ENCODE measurements at places on chromosomes 4 and X.
A peak's percentile ranks its signal among the peaks of the same experiment; 100 is the strongest.

- DNase-seq: no peak
Measured at GRCh38 chrX:29545878-29546277, 669.5 kb upstream of the MAGEB2 start.

DNA sequence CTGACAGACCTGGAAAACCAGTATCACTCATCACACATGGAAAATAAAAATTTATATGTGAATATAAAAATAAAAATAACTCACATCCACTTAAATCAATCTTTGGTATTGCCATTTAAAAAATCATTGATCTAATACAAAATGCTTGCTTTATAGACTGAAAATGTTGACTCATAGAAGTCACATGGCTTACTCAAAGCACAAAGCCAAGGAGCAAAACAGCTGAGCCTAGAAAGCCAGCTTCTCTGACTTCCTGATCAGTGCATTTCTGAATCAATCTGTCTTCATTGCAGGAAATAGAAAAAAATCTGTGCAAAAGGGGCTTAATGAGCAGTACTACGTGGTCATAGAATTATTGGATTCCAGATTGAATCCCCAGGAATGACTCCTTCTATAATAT is 176.9 kb upstream of the HS3ST1 start:
- DNase-seq: no peak

- no peak for DNase-seq
Measured at GRCh38 chrX:30680618-30681017, 27.4 kb downstream of the GK start.

DNA sequence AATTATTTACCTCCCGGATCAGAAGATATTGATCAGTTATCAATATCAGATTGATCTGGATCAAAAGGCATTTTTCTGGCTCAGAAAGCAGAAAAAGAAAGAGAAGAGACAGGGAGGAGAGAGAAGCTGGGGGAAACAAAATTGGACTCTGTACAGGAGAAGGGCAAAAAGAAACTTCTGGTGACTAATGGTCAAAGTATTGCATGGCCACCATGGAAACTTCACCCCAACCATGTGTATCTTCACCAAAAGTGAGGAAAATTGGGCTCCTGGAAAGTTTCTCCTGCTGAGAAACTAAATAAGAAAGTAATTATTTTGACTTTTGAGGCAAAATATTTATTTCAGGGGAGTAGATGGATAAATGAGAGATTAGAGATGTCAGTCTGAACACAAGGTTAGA is 33.9 kb downstream of the RNF150 start:
- DNase-seq: no peak

GRCh38 chr4:25258980-25259578 is 25.2 kb downstream of the PI4K2B start:
- no peak for DNase-seq

DNA sequence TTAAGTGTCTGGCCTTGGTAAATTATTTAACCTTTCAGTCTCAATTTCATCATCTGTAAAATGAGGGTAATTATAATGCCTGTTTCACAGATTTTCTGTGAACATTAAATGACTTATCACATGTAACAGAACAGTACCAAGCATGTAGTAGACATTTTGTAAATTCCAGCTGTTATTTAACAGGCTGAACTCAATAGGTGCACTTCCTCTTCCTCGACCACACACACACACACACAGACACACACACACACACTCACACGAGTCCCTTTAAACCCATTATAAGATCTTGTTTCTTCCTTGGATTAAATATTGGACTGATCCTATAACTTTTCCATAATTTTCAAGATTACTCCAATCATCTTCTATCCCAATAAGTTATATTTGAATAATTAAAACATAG is 53.4 kb upstream of the COL25A1 start:
- DNase-seq: no peak

GRCh38 chr4:73895201-73896175 is 26.3 kb downstream of the CXCL1 start:
- no peak for DNase-seq

- no peak for DNase-seq
Measured at GRCh38 chr4:59945277-59945676, 1254.8 kb upstream of the ADGRL3 start.

DNA sequence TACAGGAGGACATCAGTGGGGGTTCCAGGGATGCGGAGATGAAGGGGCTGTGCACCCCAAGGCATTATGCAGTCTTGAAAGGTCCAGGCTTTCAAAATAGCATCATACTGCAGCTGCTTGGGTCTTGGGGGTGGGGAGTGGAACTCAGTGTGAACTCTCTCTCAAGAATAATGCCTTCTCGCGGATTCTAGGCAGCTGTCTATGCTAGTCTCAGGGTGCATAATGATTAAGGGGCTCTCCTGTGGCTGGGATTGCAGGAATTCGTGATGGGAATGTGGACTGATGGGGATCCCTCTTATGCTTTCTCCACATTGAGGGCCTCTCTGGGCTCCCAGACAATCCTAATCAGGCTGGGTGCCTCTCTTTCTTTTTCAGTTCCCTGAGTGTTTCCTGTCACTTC is 172.2 kb upstream of the ARHGAP24 start:
- no peak for DNase-seq

GRCh38 chr4:244471-244870 is 60.8 kb downstream of the ZNF732 start:
- peak; percentile 69 for DNase-seq

- DNase-seq: no peak
Measured at GRCh38 chr4:608236-608635, 17.1 kb upstream of the PDE6B start.

DNA sequence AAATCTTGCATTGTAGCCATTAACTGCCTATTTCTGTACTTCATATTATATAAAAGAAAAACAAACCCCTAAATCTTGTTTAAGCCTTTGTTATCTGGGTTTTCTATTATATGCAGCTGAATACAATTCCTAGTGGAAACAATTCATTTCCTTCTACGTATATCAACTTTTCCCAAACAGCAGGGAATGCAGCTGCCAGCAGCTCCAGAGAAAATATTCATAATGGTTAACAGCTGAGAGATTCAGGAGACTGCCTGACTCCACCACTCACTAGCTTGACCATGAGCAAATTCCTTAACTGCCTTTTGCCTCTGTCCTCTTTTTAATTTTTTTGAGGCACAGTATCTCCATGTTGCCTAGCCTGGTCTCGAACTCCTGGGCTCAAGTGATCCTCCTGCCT is 146.2 kb downstream of the SPATA18 start:
- no peak for DNase-seq

DNA sequence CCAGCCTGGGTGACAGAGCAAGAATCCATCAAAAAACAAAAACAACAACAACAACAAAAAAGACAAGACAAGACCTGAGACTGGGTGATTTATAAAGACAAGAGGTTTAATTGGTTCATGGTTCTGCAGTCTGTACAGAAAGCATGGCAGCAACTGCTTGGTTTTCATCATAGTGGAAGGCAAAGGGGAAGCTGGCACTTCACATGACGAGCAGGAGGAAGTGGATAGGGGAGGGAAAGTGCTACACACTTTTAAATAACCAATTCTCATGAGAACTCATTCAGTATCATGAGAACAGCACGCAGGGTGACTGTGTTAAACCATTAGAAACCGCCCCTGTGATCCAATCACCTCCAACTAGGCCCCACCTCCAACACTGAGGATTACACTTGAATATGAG is 28.4 kb upstream of the SLC10A7 start:
- DNase-seq: no peak

- DNase-seq: no peak
Measured at GRCh38 chr4:167885872-167886271, 206.5 kb upstream of the ANXA10 start.

DNA sequence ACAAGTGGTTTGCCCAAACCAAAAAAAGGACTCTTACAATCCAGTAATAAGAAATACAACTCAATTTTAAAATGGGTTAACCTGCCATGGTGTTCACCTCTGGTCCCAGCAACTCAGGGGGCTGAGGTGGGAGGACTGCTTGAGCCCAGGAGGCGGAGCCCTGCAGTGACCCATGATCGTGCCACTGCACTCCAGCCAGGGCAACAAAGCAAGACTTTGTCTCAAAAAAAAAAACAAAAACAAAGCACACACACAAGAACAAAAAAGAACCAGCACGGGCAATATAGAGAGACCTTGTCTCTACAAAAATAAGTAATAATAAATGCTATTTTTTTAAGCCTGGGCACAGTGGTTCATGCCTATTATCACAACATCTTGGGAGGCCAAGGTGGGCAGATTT is 28.7 kb downstream of the ARAP2 start:
- no peak for DNase-seq

GRCh38 chr4:78155616-78156105 is 98.5 kb downstream of the FRAS1 start:
- no peak for DNase-seq

DNA sequence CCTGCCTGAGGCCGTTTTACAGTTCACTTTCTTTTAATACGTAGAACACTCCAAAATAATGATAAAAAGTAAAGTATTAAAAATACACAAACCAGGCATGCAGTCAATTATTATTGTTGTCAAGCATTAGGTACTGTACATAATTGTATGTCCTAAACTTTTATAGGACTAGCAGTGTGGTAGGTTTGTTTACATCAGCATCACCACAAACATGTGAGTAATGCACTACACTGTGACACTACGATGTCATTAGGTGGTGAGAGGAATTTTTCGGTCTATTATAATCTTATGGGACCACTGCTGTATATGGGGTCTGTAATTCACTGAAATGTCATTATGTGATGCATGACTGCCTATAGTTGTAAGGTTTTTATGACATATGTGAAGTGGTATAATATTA is 149.5 kb upstream of the SH3RF1 start:
- no peak for DNase-seq

DNA sequence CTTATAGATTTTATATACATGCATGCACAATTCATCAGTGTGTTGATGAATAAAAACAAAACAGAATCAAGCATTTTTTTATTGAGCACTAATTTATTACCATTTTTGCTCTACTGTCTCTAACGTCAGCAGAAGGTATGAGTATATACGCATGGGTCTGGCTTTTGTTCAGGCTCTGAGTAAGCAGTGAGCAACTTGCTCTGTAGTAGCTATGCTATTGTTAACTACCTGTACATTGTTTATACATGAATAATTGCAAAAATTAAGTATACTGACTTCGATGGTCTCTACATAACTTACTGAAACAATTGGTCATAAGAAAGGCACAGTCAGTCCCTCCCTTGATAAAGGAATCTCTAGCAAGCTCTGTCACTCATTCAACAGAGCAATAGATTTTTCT is 122.9 kb downstream of the RS1 start:
- DNase-seq: no peak

GRCh38 chr4:38469410-38469809 is 194.6 kb upstream of the KLF3 start:
- no peak for DNase-seq

DNA sequence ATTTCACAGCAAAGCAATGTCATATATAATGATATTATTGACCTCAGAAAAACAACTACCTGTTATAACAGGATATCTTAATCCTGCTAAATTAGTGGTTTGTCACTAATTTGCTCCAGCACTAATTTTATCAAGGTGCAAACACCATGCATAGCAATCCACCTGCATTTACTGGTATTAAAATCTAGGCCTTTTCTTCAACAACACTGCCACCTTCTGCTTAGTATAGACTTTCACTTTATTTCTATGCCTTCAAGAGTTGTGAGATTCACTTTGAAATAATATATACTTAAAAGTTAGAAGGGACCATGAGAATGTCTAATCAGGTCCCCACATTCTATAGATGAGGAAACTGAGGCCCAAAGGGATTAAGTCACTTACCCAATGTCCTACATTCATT is 82.1 kb upstream of the IQCM start:
- DNase-seq: no peak

GRCh38 chr4:10527438-10527837 is 70.2 kb upstream of the ZNF518B start:
- DNase-seq: no peak

DNA sequence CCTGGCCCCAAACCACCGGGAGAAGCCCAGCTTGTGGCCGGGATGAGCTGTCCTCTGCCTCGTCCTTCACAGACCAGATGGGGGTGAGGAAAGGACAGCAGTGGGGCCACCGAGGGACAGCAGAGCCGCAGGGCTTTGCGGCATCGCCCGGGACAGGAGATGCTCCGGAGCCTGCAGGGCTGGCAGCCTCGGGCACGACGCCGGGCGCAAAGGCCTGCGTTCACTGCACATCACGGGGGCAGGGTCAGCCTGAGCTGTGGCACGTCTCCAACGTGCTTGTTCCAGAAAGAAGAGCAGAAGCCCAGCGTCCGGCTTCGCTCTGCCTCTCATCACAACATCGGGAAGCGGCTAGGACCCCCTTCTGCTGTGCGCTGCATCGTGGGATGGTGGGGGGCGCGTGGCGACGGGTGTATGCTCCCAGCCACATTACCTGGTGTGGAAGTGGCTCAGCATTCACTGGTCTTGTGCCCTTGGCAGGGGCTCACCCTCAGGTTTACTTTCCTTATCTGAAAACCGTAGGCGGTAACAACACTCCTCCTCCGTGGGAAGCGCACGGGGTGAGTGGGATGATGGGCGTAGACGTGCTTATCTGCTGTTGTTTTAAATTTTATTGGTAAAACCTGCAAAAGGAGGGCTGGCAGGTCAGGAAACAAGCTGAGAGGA is 7.4 kb downstream of the TADA2B start:
- no peak for DNase-seq

DNA sequence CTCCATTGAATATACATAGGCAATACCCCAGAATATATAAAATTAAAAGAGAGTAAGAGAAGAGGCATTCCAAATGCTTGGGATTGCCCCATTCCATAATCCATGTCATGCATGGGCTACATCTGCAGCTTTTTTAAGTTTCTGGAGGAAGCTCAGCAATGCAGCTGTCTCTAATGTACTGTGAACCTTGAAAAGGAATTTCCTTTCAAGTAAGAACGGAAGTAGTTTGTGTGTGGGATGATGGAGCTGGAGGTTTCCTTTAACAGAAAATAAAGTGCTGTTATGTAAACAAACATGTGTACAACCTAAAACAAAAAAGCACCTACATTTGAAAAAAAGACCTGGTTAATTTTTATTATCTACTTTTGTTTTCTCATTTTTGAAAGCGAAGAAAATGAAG is 303.5 kb downstream of the BMPR1B start:
- DNase-seq: no peak

GRCh38 chrX:97898798-97899197 is 1015.1 kb downstream of the RPA4 start:
- DNase-seq: no peak

DNA sequence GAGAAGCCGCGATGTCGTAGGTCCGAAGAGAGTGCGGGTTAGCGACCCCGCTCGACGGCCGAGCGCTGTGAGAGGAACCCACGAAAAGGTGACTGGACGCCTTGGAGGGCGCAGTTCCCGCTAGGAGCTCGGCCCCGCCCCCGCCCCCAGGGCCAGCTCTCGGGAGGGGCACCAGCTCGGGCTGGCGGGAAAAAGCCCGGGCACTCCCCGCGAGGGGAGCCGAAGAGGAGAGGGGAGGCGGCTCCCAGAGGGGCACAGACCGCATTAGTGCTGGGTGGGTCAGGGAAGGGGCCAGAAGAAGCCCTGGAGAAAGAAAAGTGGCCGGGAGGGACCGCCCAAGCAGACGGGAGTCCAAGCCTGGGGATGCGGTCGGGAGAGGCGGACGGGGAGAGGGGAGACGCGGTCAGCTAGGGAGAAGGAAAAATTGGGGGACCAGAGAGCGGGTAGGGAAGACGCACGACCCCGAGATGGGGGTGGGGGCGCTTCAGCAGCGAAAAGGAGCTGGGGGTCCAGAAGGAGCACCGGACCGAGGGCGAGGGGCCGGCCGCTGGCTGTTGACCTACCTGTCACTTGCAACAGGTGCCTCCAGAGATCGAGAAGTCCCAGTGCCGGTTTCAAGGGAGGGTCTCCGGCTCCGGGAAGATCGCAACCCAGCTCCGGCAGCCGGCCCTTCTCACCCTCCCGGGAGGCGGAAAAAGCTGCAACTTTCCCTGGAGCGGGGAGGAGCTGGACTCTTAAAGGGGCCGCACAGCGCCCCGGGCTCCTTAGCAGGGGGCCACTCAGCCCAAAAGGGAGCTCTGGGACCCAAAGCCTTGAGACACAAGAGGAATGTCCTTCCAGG is at the start of gene SYTL4:
SYTL4 (minus strand) TSS at position 681 of the 841 bp plus-strand sequence. CDS start 30,084 bp downstream, outside the sequence.
- DNase-seq: no peak
